Stimulated activated CD4-positive, alpha-beta T cell treated with anti-CD3 and anti-CD28 coated beads, Interleukin-1b, Interleukin-23, amount 100 ng/mL, for 4 hours (primary cell): ENCODE measurements at places on chromosomes 2 and 18.

- DNase-seq: no peak
These were observed 227.3 kb upstream of the TANK start for GRCh38 chr2:160932960-160933359.

DNA sequence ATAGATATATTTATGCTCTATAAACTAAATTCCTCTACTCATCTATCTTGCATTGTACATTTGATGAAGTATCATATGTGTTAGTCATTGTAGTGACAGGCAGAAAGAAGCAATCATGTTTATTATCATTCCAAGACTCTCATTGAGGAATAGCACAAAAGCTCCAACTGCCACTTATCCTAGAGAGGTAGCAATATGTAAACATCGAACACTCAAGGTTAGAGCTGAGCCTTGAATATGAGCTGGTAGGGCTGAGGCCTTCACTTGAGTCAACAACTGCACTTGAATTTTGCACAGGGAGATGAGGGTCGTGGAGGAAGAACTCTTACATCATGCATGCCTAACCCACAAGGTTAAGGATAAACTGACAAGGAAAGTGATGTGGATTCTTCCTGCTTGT is 900.9 kb downstream of the CPS1 start:
- DNase-seq: no peak

GRCh38 chr18:58402247-58402646 is 226.6 kb downstream of the ALPK2 start:
- DNase-seq: no peak

DNA sequence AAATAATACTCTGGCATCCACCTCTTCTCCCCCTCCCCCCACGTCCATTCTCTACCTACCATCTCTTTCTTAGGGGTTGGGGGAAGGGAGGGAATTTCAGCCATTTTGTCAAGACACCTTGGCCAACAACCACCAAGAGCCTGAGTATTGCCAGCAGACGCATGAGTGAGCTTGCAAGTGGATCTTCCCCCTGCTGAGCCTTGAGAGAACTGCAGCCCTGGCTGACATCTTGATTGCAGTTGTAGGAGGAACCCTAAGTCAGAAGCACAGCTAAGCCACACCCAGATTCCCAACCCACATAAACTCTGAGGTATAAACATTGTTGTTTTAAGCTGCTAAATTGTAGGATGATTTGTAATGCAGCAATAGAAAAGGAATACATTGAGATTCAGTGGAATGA is 165.6 kb downstream of the TMEFF2 start:
- no peak for DNase-seq

GRCh38 chr2:98029718-98030222 is 34.0 kb upstream of the TMEM131 start:
- no peak for DNase-seq

DNA sequence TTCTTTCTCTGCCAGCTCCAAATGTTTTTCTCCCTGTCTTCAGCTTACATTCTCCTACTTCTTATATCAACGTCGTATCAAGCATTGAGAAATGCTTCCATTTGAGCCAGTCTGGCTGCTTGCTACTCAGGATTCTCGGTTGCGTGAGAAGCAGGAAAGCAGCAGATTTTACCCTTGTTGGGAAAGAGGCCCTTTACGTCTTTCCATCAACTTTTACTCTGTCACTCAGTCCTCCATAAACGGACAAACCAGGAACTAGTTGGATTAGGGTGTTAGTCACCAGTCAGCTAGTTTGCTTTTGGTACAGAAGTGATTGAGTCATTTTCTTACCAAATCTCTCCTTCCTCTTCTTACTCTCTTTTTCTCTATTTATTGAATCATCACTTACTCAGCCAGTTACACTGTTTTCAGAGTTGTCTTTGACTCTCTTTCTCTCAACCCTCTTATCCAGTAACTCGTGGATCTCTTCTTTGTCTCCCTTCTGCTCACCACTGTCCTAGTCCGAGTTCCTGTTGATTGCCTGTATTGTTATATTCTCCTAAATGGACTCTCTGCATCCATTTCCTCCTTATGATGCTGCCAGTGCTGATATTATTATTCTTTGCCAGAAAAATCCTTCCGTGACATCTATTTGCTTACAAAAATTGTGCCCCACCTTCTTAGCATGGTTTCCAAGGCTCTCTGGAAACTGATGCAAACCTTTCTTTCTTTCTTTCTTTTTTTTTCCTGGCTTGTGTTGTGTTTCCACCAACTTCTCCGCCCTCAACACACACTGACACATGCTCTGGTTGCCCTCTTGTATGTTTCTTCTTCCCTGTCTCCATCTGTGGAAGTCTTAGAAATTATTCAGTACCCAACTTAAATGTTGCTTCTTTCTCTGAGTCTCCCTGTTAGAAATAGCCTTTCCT is 61.5 kb downstream of the VRK2 start:
- no peak for DNase-seq

- no peak for DNase-seq
These were observed 298.3 kb downstream of the TDRD15 start for GRCh38 chr2:21422050-21422449.

GRCh38 chr18:80218341-80219227 is 28.7 kb downstream of the PARD6G start:
- no peak for DNase-seq

DNA sequence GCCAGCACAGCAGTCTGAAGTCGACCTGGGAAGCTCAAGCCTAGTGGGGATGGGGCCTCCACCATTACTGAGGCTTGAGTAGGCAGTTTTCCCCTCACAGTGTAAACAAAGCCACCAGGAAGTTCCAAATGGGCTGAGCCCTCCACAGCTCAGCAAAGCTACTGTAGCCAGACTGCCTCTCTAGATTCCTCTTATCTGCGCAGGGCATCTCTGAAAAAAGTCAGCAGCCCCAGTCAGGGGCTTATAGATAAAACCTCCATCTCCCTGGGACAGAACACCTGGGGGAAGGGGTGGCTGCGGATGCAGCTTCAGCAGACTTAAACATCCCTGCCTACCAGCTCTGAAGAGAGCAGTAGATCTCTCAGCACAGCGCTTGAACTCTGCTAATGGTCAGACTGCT is 218.4 kb upstream of the VRK2 start:
- no peak for DNase-seq

DNA sequence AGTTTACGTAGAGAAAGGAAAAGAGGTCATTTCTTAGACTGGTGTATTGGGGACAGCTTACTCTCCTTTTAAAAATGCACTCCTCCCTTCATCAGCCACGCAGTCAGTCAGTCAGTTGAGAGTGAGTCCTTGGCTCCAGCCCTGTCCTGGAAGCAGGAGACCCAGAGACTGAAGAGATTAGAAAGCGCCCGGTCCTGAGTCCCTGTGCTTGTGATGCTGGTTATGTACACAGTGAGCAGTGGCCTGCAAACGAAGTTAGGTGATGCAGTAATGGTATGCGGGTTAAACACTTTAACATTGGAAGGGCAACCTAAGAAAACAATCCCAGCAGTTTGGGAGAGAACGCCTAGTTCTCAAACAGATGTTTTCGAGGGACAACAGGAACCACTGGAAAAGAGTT is 6.3 kb upstream of the ASB1 start:
- DNase-seq: no peak

- no peak for DNase-seq
These were observed 30.1 kb upstream of the CCL20 start for GRCh38 chr2:227783404-227784138.

DNA sequence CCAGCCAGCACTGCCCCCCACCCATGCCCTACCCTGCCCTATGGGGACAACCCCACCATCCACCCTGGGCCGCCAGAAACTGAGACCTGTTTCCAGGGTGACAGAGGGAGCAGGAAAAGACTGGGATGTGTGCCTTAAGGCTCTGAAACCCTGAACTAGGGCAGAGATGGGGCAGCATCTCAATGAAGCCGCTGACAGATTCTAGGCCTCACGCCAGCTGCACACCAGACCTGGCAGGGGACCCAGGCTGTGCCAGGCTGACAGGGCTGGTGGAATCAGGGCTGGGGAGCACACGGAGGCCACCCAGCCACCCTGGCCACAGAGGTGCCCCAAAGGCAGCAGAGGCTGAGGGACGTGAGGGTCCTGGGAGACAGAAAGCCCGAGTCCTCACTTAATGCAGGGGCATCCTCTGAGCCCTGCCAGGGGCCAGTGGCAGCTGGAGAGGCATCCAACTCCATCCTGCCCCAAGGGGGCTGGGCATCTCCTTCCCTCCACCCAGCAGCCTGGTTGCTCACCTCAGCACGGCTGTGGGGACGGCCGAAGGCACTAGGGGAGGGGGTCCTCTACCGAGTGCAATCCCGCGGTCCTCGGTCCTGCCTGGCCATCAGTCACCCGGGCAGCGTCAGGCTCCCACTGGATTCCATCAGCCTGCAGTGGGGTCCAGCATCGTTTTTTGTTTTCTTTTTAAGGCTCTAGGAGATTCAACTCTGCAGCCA is 169.2 kb downstream of the ZFP36L2 start:
- DNase-seq: no peak

DNA sequence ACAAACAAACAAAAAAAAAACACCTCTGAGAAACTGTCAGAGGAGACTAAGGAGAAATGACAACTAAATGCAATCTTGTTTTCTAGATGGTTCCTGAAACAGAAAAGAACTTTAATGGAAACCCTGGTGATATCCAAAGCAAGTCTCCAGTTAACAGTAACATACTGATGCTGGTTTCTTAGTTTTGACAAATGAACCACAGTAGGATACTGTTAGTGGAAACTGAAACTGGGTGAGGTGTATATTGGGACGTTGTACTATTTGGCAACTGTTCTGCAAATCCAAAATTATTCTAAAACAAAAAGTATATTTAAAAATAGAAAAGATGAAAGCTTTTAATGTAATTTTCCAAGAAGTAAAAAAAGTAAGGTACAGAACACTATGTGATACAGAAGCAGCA is 11.4 kb downstream of the SESTD1 start:
- no peak for DNase-seq

GRCh38 chr18:54671291-54671881 is 80.3 kb downstream of the DYNAP start:
- DNase-seq: no peak
